ENCODE measurements at places on chromosomes 2 and 18.

DNA sequence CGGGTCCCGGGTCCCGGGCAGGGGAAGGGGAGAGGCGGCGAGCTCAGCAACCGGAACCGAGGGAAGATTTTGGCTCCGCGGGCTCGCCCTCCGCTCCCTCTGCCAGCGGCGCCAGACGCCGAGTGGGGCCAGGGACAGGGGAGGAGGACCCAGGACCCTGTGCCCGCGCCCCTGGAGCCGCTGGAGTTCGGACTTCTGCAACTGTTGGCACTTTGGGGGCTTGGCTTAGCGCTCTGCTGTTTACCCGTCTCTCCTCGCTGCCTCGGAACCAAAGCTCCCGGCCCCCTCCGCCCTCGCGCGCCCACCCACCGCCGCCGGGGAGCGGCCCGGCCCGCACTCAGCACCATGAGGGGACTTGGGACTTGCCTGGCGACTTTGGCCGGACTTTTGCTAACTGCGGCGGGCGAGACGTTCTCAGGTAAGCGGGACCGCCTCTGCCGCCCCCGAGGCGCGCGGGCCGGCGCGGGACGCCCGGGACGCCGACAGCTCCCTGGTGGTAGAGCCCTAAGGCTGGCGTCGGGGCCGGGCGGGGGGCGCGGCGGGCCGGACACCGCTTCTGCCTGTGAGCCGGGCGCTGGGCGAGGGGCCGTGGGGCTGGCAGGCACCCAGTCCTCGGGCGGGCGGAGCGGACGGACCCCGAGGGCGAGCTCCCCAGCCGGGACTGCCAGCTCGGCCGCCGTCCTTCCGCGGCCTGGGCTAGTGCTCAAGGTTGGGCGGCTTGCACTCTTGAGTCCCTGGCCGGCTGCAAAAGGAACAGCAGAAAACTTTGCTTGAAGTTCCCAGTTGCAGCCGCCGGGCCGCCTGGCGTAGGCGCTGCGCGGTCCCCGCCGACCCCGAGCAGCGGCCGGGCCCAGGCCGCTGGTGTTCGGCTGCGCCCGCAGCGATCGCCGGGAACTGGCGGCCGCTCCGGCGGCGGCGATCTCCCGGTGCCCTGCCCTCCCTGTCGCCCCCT is 634 bp downstream of the PTPRM start:
- DNase-seq = peak; percentile 10

- DNase-seq = no peak
Observed at GRCh38 chr2:214311031-214311533, 99.8 kb upstream of the VWC2L start.

- DNase-seq = no peak
Observed at GRCh38 chr2:153940511-153940910, 68.8 kb downstream of the GALNT13 start.

DNA sequence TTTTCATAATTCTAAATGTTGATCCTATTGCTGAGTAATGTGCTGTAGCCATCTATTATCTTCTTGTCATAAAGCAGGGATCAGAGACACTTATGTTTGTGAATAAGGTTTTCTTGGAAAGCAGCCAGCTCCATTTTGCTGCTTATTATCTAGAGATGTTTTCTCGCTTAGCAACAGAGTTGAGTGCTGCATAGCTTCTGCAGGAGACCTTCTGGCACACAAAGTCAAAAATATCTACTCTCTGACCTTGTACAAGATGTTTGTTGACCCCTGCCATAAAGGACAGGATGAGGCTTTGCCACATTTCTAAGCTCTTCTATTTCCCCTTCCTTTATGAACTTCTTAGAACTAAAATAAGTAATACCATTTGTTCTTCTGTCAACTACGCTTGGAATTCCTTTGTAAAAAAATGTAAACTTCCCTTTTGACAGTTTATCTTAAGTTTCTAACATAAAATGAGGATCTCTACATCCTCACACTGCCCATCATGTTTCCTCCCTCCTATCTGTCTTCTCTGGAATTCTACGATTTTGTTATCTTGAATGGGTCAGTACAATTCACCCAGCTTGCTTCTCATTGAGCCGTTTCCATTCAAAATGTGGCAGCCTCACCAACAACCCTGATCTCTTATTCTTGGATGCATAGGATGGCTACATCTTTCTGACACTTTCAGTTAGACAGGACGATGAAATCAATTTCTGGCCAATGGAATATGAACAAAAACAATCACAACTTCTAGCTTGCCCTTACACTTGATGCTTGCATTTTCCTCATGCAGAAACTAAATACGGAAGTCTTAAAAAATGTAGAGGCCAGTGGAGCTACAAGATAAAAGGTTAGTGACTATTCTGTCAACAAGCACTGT is 1377.0 kb downstream of the SUCLG1 start:
- DNase-seq = peak; percentile 1

DNA sequence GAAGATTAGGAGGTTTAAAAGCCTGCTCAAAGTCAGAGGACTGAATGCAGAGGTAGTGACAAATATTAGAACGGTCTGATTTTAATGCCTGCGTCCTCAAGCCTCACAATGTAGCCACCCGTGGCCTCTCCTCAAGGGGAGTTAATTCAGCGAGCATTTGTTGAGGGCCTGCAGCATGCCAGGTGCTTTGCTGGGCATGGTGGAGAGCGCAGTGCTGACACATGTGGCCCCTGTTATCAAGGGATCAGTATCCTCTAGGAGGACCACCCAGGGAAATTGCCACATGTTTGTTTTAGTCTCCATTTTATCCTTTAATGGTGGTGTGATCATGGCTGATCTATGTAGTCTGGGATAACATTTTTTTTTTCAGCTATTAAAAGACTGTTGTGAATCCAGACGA is 19.2 kb downstream of the PMAIP1 start:
- no peak for DNase-seq

DNA sequence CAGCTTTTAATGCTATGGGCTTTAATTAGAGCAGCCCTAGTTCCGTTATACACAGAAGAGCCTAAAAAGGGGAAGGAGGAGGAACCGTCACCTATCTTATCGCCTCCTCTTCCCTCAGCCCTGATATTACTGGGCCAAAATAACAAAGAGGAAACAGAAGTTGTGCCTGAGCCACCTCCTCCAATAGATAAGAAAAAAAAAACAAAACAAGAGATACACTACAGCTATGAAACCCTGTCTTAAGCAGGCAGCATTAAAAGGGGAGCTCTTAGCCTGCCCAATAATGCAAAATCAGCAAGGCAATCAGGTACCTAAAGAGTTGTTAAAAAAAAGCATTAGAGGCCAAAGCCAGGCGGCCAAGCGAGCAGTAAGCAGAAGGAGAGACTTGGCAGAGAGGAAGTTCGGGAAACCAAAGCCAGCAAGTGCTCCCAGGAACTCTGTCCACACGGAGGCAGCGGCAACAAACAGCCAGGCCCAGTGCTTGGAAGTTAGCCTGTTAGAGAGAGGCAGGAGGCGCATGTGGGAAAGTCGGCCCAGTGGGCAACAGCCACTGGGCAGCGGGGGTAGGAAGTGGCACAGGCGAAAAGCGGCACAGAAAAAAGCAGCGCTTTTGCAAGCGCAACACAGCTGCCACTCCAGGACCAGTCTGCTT is 41.8 kb upstream of the PDK1 start:
- DNase-seq = peak; percentile 88

DNA sequence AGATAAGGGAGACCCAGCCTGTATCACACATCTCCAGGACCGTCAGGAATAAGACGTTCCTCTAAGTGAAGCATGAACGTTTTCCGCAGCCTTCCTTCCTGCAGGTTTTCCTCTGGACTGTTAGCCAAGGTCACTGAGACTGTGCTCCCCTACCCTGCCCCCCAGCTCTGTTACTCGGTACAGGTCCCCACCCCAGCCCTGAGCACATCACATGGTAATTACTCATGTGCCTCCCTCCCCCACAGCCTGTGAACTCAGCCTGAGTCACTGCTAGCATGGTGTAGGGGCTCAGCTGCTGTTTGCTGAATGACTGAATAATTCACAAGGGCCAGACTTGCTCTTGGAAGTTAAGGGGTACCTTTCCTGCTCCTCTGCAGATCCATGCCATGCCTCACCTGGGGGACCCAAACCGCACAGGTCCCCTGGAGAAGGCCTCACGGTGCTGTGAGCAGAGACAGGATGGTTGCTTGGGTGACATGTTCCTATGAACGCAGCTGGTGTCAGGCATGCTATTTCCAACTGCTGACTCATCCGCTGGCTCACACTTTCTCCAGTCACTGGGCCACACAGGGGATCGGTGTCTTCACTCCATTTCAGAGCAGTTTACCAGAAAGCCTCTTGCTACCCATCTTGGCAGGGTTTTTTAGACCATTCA is 88.2 kb downstream of the PLB1 start:
- DNase-seq = peak; percentile 71

GRCh38 chr2:121564905-121565304 is 34.2 kb downstream of the RNU4ATAC start:
- DNase-seq = no peak

- no peak for DNase-seq
Observed at GRCh38 chr2:43391878-43392215, 165.4 kb upstream of the ZFP36L2 start.

DNA sequence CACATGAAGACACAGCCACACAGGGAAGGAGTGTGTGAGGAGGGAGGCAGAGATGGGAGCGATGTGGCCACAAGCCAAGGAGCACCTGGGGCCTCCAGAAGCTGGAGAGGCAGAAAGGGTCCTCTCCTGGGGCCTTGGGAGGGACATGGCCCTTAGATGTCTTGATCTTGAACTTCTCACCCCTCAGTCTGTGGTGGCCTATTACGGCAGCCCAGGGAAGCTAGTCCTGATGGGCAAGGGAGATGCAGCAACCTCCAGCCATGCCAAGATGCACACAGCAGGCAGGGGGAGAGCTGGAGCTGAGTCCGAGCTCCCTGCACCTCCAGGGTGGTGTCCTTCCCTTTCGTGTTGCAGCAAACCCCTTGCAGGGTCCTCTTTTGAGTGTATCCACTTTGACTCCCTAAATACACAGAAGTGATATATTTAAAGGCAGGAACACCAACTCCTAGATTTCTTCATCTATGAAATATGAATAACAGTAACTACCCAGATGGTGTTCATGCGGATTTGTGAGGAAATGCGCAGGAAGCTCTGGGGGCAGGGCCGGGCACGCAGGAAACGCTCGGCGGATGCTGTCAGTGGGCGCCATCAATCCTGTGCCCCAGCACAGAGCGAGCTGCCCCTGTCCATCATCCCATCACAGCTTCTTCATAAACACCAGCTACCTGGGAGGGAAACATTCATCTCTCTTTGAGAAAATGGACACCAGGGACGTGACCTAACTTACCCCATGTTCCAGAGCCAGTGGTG is 230.4 kb upstream of the MYT1L start:
- DNase-seq = no peak

DNA sequence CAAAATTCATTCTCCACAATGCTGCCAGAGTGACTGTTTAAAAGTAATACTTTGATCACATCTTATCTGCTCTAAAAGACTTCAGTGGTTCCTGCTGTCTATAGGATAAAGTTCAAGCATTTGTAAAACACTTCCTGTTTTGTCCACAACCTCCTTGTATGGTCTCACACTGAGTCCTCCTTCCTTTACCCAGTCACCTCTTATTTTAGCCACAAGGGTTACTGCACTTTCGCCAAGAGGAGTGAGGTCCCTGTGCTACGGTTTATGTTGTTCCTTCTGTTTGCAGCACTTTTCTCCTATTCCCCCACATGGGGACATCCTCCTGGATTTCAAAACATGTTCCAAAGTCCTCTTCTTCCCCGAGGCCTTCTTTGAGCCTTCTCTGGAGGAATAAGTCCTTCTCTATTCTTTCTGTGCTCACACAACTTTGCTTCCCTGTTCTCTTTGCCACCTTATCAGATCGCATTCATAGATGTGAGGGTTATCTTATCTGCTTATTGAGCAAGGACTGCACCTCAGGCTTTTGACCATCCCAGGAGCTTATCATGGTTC is 112.2 kb upstream of the NABP1 start:
- DNase-seq = peak; percentile 65

DNA sequence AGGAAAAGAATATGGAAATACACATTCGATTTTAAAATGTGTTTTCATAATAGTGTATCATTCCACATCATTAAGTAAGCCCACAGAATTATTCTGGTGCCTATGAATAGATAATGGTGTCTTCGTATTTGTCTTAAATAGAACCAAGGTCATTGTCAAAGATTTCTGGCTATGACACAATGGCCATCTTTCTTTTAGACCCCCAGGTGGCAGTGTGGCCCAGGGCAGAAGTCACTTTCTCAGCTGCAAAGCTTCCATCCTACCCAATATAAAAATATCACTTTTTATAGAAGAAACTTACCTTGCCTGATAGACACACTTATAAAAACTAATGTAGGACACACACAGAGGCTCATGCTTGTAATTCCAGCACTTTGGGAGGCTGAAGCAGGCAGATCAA is 57.5 kb downstream of the ZRANB3 start:
- DNase-seq = peak; percentile 46

DNA sequence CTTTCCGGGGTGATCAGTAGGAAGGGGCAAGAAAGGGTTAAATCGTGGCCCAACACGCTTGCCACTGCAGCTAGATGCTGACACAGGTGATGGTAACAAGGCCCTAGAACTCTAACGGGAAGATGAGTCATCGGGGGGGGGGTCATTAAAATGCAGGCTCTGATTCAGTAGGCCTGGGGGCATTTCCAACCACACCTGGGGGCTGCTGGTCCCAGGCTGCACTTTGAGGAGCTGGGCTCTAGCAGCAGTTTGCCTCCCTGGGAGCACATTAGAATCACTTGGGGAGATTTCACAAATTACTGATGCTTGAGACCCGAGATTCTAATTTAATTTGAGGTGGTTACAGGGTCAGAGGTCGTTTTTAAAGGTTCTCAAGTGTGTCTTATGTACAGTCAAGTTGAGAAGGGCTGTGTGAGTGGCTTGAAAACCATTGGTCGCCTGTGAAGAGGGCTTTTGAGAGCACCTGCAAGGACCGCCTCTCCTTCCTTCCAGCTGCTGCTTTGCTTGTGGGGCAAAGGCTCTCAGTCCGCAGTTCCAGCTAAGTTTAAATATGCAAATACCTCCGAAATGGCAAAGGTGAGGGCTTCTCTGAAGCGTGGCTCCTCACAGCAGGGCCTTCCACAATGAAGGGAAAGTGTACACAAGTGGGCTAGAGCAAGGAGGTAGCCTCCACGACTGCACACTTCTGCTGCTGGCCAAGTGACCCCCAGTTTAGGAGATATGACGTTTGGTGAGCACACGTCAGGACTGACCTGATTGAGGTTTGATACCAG is 128.0 kb upstream of the MSH6 start:
- DNase-seq = no peak

GRCh38 chr2:54457323-54458023 is 1.3 kb downstream of the SPTBN1 start:
- no peak for DNase-seq

GRCh38 chr2:127012215-127012614 is 94.7 kb downstream of the BIN1 start:
- no peak for DNase-seq

DNA sequence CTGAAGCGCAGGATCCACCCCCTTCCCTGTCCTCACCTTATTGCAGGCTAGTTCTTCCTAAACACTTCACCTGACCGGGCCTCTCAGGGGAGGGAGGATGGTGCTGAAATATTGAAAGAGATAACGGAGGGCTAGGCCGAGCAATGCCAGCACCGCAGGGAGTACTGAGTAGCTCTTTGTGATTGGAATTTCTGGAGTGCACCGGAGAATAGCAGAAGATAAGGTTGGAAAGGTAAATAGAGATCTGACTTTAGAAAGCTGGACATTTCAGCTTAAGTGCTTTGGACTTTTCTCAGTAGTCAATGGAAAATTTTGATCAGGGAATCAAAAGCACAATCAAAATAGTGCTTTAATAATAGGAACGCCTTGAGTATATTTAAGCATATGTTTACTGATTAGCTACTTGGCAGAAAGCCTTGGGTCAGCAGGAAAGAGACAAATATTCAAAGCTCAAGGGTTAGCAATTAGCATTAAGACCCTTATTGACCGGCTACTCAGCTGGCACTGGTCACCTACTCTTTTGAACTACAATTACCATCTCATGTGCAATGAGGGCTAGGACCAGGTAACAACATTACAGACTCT is 142.9 kb upstream of the NDUFV2 start:
- no peak for DNase-seq
